ELF-1 (cell line): ENCODE measurements at places on chromosomes 5 and 9.

DNA sequence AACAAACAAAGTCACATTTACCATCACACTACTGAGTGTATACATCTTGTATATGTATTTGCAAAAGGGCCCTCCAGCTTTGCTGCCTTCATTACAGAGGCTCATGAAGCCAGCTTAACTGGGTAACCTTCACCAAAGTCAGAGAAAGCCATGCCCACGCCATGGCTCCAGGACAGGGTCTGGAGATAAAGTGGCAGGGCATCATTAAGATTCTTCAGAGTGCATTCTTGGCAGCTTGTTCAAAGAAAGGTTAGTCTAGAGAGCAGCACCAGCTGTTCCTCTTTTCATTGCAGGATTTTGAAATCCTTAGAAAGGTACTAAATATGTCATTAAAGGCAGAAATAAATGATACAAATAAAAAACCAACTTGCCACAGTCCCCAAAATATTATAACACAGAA lies 333.2 kb downstream of the NDUFS4 start:
- no peak for DNase-seq

GRCh38 chr9:116639251-116639741 lies 47.8 kb upstream of the TRIM32 start:
- no peak for DNase-seq

GRCh38 chr5:138460032-138460693 lies 5.1 kb upstream of the EGR1 start:
- DNase-seq: no peak

DNA sequence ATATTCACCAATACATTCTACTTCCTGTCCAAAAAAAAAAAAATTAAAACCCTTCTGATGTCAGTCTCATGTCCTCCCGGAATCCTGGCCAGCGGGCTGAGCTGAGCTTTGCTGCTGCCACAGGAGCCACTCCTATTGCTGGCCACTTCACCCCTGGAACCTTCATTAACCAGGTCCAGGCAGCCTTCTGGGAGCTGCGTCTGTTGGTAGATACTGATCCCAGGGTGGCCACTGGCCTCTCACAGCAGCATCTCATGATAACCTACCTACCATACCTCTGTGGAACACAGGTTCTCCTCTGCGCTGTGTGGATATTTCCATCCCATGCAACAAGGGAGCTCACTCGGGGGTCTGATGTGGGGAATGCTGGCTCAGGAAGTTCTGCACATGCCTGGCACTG lies 21.0 kb upstream of the NPM1 start:
- DNase-seq: no peak

DNA sequence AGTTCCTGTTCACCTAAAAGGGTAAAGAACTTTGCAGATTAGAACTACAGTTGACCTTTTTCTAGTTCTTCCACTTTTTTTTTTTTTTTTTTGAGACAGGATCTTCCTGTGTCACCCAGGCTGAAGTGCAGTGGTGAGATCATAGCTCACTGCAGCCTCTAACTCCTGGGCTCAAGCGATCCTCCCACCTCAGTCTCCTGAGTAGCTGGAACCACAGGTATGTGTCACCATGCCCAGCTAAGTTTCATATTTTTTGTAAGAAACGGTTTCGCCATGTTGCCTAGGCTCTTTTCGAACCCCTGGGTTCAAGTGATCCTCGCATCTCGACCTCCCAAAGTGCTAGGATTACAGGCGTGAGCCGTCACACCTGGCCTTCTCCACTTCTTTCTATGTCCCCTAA lies 39.7 kb upstream of the TNFAIP8 start:
- no peak for DNase-seq
